ENCODE measurements at places on chromosomes 5 and 9. TPM values are rescaled to one million over a fixed set of nuclear protein-coding genes. Genes with fewer than 3 reads are reported as not detected.
A peak's percentile ranks its signal among the peaks of the same experiment; 100 is the strongest.

Gene PBX3
- 8.0 TPM for total RNA-seq

Gene ERCC8
- 17.2 TPM for total RNA-seq

Gene SLC6A19
- not detected for total RNA-seq

Gene NRARP
- total RNA-seq, result 32.6 TPM

Gene TICAM2
- 1.2 TPM for total RNA-seq

Gene BAAT
- total RNA-seq, result 18.6 TPM

Gene TMOD1
- 0.14 TPM for total RNA-seq

Gene FBLL1
- total RNA-seq, result 4.9 TPM

Gene LCN1
- not detected for total RNA-seq

Gene PHYHD1
- total RNA-seq, result not detected

Gene GABRA6
- not detected for total RNA-seq

Gene LHX3
- not detected for total RNA-seq

Gene PCDHGB1
- 0.20 TPM for total RNA-seq

Gene PLAC8L1
- total RNA-seq, result 3.8 TPM

DNA sequence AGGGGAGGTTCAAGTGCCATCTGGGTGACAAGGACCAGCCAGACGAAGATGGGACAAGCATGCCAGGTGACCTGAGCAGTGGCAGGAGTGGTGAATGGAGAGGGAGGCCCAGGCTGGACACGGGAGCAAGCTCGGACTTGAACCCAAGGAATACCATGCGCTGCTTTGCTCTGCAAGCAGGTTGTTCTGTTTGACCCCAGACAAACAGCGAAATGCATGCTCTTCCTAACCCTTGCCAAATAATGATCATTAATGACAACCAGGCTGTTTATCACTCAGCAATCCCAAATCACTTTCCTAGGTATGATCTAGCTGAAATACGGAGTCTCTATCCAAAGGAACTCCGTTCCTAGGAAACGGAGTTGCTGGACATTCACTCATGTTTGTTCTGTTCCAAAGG, 77.4 kb downstream of the PTPDC1 start:
- peaks cover 9% of the 10 kb centered on the region for H3K4me1 ChIP-seq
- H3K27me3 ChIP-seq, result no peaks in the 10 kb centered on the region
- no peak overlapping the region for H3K27ac ChIP-seq
- DNase-seq, result no peak
- H3K36me3 ChIP-seq, result peaks cover 13% of the 10 kb centered on the region

GRCh38 chr9:136411378-136411777, 920 bp downstream of the PMPCA start:
- peaks cover 49% of the 10 kb centered on the region for H3K36me3 ChIP-seq

- H3K36me3 ChIP-seq, result no peaks in the 10 kb centered on the region
- no peak overlapping the region for H3K27ac ChIP-seq
- no peak for DNase-seq
- H3K4me3 ChIP-seq, result no peak overlapping the region
- no peaks in the 10 kb centered on the region for H3K4me1 ChIP-seq
- H3K27me3 ChIP-seq, result no peaks in the 10 kb centered on the region
These were observed 90.0 kb upstream of the PLPPR1 start for GRCh38 chr9:100938507-100938906.

DNA sequence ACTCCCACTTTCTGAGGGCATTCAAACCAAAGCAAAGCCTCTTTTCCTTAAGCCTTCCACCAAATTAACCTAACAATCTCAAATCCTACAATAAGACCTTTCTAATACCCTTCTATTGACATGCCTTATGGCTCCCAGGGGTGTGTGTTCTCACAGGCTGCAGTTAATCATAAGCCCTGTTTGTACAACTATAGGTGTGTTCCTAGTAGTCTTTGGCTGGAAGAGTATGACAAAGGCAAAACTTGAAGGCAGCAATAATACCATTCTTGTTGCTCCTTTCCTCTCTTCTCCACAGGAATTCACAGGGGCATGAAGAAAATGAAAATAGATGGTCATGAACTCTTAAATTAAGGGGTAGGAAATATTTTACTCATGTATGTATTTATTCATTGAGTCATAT, 10.9 kb upstream of the FBXO38 start:
- no peak overlapping the region for H3K4me3 ChIP-seq
- no peaks in the 10 kb centered on the region for H3K27me3 ChIP-seq
- no peak for DNase-seq

GRCh38 chr5:77449981-77450380, 42.1 kb downstream of the WDR41 start:
- H3K4me1 ChIP-seq, result no peaks in the 10 kb centered on the region
- H3K27ac ChIP-seq, result no peak overlapping the region
- H3K4me3 ChIP-seq, result no peak overlapping the region
- no peak for DNase-seq
- no peaks in the 10 kb centered on the region for H3K27me3 ChIP-seq

GRCh38 chr5:127280491-127281220, 9.9 kb upstream of the MEGF10 start:
- no peak overlapping the region for H3K27ac ChIP-seq
- no peaks in the 10 kb centered on the region for H3K4me1 ChIP-seq
- peaks cover 19% of the 10 kb centered on the region for H3K27me3 ChIP-seq
- no peak for DNase-seq

DNA sequence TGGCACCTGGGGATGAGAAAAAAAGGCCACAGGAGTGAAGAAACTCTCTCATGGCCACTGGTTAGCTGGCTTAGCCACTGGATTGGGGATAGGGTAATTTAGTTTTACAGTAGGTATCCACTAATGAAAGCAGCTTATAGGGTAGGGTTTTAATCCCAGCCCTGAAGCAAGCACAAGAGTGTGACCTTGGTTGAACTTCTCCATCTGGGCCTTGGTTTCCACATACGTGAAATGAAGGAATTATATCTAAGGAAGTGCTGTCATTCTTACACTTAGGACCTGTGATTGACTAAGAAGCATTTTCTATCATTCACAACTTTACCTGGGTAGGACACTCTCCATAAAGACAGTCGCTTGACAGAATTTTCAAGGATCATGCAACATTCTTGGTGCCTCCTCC, 49.6 kb downstream of the FAT2 start:
- H3K27me3 ChIP-seq, result peaks cover 99% of the 10 kb centered on the region
- DNase-seq, result no peak
- no peak overlapping the region for H3K4me3 ChIP-seq
- no peaks in the 10 kb centered on the region for H3K36me3 ChIP-seq

DNA sequence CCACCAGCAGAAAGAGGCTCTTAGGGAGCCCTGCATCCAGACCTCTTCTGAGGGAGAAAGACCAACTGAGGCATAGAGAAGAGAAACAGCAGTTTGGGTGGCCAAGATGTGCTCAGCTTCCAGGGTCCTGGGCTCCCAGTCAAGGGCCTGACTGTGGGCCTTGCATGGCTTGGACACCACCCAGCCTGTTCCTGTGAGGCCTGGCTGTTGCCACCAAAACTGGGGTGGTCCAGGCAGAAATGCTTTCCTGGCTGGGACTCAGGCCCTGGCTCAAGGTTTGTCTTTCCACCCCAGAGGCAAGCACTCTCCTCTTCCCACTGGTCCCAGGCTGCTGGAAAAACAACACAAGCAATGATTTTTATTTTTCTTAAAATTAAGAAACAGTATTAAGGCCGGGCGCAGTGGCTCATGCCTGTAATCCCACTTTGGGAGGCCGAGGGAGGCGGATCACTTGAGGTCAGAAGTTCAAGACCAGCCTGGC, 13.3 kb downstream of the MYOZ3 start:
- H3K36me3 ChIP-seq, result no peaks in the 10 kb centered on the region
- DNase-seq, result no peak
- no peak overlapping the region for H3K4me3 ChIP-seq
- no peaks in the 10 kb centered on the region for H3K4me1 ChIP-seq

- H3K36me3 ChIP-seq, result no peaks in the 10 kb centered on the region
- H3K27me3 ChIP-seq, result no peaks in the 10 kb centered on the region
- no peak overlapping the region for H3K27ac ChIP-seq
- H3K4me1 ChIP-seq, result peaks cover 8% of the 10 kb centered on the region
- DNase-seq, result peak; percentile 54
- H3K4me3 ChIP-seq, result no peak overlapping the region
These were observed 103.4 kb upstream of the GNA14 start for GRCh38 chr9:77751341-77752091.

GRCh38 chr9:88628811-88629210, 93.8 kb downstream of the NXNL2 start:
- H3K4me3 ChIP-seq, result no peak overlapping the region
- no peak overlapping the region for H3K27ac ChIP-seq
- no peaks in the 10 kb centered on the region for H3K4me1 ChIP-seq
- no peaks in the 10 kb centered on the region for H3K36me3 ChIP-seq

- no peaks in the 10 kb centered on the region for H3K27me3 ChIP-seq
- H3K36me3 ChIP-seq, result no peaks in the 10 kb centered on the region
- peaks cover 35% of the 10 kb centered on the region for H3K4me1 ChIP-seq
- H3K27ac ChIP-seq, result no peak overlapping the region
These were observed 128.9 kb downstream of the SUSD1 start for GRCh38 chr9:112046181-112046580.

GRCh38 chr5:16453609-16454008, 12.0 kb downstream of the ZNF622 start:
- H3K4me1 ChIP-seq, result peaks cover 11% of the 10 kb centered on the region
- no peak overlapping the region for H3K27ac ChIP-seq
- no peak overlapping the region for H3K4me3 ChIP-seq
- H3K27me3 ChIP-seq, result no peaks in the 10 kb centered on the region
- peaks cover 39% of the 10 kb centered on the region for H3K36me3 ChIP-seq

DNA sequence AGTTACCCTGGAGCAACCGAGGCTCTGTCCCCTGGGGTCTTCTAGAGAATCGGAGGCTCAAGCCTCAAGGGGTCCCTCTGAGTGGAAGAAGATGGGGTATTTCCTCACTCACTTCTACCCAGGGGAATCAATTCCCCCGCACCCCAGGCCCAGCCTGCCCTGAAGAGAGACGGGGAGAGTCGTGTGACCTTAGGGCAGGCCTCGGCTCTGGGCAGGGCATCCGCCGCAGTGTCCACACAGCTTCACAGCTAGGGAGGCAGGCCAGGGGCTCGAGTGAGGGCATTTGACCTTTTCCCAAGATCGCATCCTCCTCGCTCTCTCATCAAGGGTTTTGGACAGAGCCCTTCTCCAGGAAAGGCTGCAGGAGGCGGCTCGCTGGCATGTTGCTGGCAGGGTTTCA, 57.9 kb upstream of the CNOT6 start:
- H3K27me3 ChIP-seq, result peaks cover 21% of the 10 kb centered on the region
- no peak for DNase-seq
- no peak overlapping the region for H3K27ac ChIP-seq
- H3K36me3 ChIP-seq, result no peaks in the 10 kb centered on the region
- no peak overlapping the region for H3K4me3 ChIP-seq
- peaks cover 10% of the 10 kb centered on the region for H3K4me1 ChIP-seq

DNA sequence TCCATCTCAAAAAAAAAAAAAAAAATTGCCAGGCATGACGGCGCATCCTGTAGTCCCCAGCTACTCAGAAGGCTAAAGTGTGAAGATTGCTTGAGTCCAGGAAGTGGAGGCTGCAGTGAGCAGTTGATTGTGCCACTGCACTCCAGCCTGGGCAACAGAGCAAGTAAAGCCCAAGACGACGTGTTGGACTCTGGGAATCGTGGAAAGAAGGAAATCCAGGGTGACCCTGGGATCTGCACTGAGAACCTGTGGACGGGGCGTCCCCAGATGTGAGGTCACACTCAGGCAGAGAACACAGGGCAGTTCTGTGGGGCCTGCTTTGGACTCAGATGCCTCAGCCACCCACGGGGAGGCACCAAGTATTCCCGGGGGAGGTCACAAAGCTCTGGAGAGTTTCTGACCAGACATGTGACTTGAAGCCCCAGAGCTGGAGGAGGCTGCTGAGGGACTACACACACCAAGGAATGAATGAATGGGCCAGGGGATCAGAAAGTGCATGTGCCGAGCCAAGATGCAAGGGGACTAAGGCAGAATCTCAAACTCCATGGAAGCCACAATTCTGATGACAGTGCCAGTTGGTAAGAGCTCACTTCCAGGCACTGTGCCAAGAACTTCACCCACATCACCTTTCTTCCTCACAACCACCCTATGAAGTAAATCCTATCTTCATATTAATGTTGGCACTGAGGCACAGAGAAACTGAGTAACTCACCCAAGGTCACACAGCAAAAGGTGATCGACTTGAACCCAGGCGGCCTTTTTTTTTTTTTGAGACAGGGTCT, 12.9 kb downstream of the DYNC2I2 start:
- H3K36me3 ChIP-seq, result peaks cover 8% of the 10 kb centered on the region
- no peak for DNase-seq
- no peak overlapping the region for H3K27ac ChIP-seq
- H3K4me3 ChIP-seq, result no peak overlapping the region

- no peak for DNase-seq
- H3K27me3 ChIP-seq, result no peaks in the 10 kb centered on the region
- H3K27ac ChIP-seq, result no peak overlapping the region
- peaks cover 12% of the 10 kb centered on the region for H3K4me1 ChIP-seq
- no peak overlapping the region for H3K4me3 ChIP-seq
These were observed 803.0 kb upstream of the ZNF608 start for GRCh38 chr5:125549322-125549911.

GRCh38 chr9:134136118-134136995, 475 bp downstream of the WDR5 start:
- peaks cover 22% of the 10 kb centered on the region for H3K4me1 ChIP-seq
- H3K4me3 ChIP-seq, result peak overlapping the region; percentile 84
- H3K27me3 ChIP-seq, result no peaks in the 10 kb centered on the region
- peak overlapping the region; percentile 42 for H3K27ac ChIP-seq
- peaks cover 40% of the 10 kb centered on the region for H3K36me3 ChIP-seq

- peaks cover 60% of the 10 kb centered on the region for H3K4me1 ChIP-seq
- peaks cover 5% of the 10 kb centered on the region for H3K36me3 ChIP-seq
- DNase-seq, result no peak
- no peaks in the 10 kb centered on the region for H3K27me3 ChIP-seq
These were observed 21.4 kb downstream of the LHFPL2 start for GRCh38 chr5:78627175-78627574.

- no peaks in the 10 kb centered on the region for H3K36me3 ChIP-seq
- no peak for DNase-seq
- no peaks in the 10 kb centered on the region for H3K4me1 ChIP-seq
- no peaks in the 10 kb centered on the region for H3K27me3 ChIP-seq
These were observed 475.4 kb downstream of the DMAC1 start for GRCh38 chr9:7324152-7324598.

DNA sequence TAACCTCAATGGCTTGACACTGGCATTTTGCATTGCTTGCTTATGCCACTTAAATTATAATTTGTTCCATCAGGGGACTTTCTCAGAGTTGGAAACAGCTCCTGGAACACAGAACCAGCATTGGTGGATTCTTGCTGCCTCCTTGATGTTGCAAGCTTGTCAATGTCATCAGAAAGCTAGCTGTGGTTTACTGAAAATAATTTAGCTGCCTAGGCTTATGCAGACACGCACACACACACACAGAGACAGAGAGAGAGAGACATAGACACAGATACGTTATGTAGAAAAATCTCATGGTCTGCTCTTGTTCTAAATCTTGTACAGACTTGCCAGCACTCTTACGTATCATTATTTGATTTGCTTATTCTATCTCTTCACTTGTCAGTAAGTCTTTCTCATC, 78.0 kb downstream of the HMHB1 start:
- H3K4me1 ChIP-seq, result no peaks in the 10 kb centered on the region
- H3K27me3 ChIP-seq, result no peaks in the 10 kb centered on the region
- H3K27ac ChIP-seq, result no peak overlapping the region
- H3K36me3 ChIP-seq, result no peaks in the 10 kb centered on the region
- no peak overlapping the region for H3K4me3 ChIP-seq

GRCh38 chr5:159106193-159106568, 6.5 kb upstream of the EBF1 start:
- H3K36me3 ChIP-seq, result no peaks in the 10 kb centered on the region
- H3K4me3 ChIP-seq, result peak overlapping the region; percentile 10
- peaks cover 17% of the 10 kb centered on the region for H3K4me1 ChIP-seq
- H3K27ac ChIP-seq, result no peak overlapping the region

GRCh38 chr9:87681271-87682061, 44.5 kb upstream of the CTSL start:
- H3K4me3 ChIP-seq, result no peak overlapping the region
- no peak overlapping the region for H3K27ac ChIP-seq
- no peaks in the 10 kb centered on the region for H3K27me3 ChIP-seq
- H3K36me3 ChIP-seq, result peaks cover 50% of the 10 kb centered on the region
- DNase-seq, result no peak
- no peaks in the 10 kb centered on the region for H3K4me1 ChIP-seq
